ENCODE measurements at places on chromosomes 6 and 20.

DNA sequence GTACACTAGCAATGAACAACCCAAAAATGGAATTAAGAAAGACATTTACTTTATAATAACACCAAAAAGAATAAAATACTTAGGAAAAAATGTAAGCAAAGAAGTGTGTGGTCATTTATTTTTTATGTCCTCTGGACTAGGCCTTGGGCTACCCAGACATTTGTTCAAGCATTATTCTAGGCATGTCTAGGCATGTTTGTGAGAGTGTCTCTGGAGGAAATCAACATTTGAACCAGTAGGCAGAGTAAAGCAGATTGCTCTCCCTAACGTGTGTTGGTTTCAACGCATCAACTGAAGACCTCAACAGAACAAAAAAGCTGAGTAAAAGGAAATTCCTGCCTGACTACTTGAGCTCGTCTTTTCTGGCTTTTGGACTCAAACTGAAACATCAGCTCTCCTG is 84.5 kb downstream of the ANKEF1 start:
- no peak for DNase-seq

- no peak for DNase-seq
Observed at GRCh38 chr20:41138475-41139226, 1.3 kb downstream of the PLCG1 start.

GRCh38 chr20:62953839-62954703 is 1.6 kb downstream of the SLC17A9 start:
- no peak for DNase-seq

- no peak for DNase-seq
Observed at GRCh38 chr6:410555-411395, 19.2 kb downstream of the IRF4 start.

- no peak for DNase-seq
Observed at GRCh38 chr6:23752414-23752813, 373.6 kb upstream of the NRSN1 start.

DNA sequence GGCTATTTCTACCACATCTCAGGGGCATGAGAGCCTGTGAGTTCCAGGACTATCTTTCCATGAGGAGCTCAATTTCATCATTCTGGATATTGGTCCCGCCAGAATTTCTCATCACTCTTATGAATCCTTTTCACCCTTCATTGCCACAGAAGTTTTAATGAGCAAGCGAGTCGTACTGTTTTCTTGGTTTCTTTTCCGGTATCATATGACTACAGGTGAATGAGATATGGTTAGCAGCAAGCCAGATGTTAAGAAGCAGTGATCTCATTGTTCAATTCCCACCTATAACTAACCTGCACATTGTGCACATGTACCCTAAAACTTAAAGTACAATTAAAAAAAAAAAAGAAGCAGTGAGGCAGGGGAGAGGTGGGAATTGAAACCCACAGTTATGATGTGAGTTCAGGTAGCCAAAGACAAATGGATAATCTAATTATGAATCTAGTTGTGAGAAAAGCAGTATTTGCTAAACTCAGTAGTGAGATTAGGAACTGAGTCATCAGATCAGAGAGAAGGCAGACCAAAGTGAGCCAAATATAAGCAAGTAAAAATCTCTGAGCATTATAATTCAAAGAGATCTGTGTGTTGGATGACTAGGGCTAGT is 78.0 kb upstream of the ELOVL5 start:
- DNase-seq, result no peak

DNA sequence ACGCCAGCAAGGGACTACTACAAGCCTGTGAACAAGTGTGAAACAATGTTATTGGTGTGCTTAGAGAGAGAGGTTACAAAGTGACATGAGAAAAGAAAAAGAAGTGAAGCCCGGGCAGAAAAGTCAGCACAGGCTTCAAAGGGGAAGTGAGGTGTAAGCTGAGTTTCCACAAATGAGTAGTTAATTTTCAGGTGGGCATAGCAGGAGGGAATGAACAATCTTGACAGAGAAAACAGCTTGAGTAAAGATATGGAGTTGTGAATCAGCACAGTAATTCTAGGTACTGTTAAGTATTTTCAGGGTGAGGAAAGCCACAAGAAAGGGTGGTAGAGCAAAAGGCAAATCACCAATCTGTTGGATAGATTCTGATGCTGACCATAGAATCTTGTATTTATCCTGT is 4.3 kb downstream of the KCNQ5 start:
- no peak for DNase-seq

GRCh38 chr20:1394686-1395085 is 1.8 kb upstream of the FKBP1A start:
- DNase-seq, result no peak

- DNase-seq, result no peak
Observed at GRCh38 chr6:114288701-114289495, 53.9 kb downstream of the HS3ST5 start.

GRCh38 chr6:10837622-10837994 is 731 bp downstream of the MAK start:
- no peak for DNase-seq

DNA sequence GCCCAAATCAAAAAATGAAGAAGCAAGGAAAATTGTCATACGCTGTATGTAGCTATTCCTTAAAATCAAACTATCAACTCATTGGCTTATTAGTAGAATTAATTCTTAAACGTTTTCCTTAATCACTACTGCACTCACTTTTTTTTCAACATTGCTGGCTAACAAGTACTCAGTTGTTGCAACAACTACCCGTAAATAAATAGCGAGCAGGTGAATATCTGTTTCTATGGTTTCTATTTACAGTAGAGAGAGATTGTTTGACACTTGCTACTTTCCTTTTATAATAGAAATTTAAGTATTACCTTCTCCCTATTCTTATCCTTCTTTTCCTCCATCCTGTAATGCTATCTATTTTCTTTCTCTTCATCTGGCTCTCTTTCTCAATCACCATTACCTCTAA is 25.1 kb downstream of the FRK start:
- no peak for DNase-seq

GRCh38 chr20:57680934-57681914 is 28.6 kb downstream of the PMEPA1 start:
- DNase-seq, result no peak

DNA sequence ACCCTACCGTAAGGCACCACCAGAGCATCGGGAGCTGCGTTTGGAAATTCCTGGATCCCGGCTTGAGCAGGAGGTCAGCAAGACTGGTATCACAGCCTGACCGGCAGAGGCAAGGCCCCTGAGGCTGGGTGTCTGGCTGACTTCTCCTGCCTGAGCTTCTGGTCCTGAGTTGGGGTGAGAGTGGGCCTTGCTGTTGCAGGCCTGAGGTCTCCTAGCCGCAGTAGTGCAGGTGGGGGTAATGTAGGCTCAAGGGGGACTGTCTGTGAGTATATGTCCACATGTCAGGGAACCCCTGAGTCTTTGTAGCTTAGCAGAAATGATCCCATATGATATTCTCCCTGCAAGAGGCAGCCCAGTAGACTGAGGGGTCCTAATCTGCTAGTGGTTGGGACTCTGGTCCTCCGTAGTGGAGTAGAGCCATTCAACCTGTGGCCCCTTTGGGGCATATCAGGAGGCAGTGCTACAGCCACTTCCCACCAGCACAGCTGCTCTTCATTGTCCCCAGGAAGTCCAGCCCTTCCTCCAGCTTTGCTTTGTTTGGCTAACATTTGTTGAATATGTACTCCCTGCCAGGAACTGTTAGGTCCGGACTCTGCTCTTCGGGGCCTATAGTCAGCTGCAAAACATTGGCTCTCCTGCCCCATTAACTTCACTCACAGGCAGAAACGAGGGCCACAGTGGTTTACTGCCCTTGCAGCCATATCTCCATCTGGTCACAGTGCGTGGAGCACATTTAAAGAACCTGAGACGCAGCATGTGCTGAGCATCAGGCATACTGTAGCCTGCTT is 10.9 kb downstream of the LRRC73 start:
- no peak for DNase-seq

DNA sequence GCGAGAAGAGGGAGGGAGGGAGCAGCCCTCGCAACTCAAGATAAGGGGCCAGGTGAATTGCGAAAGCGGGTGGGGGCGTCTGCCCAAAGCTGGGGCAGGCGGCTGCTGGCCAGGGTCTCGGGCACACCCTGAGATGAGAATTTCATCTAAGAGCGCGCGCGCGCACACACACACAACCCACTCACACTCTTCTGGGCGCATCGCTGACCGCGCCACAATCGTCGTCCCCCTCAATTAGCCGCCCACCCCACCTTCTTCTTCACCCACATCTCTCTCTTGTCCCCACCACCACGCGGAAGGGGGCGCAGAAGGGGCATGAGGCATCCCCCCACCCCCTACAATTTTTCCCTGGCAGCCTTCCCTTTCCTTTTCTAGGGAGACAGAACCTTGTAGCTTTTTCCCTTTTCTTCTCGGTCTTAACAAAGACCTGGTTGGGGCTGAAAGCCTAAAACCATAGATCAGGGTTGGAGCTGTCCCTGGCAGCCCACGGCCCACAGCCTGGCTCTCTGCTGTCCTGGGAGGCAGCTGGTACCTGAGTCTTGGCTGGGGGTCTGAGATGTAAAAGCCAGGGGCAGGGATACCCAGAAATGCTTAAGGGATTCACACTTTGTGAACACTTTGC is 737 bp upstream of the PTPRT start:
- DNase-seq, result no peak

- no peak for DNase-seq
Observed at GRCh38 chr20:31566658-31567379, 38.3 kb upstream of the ID1 start.

- DNase-seq, result no peak
Observed at GRCh38 chr6:119523556-119523955, 174.0 kb upstream of the MAN1A1 start.

DNA sequence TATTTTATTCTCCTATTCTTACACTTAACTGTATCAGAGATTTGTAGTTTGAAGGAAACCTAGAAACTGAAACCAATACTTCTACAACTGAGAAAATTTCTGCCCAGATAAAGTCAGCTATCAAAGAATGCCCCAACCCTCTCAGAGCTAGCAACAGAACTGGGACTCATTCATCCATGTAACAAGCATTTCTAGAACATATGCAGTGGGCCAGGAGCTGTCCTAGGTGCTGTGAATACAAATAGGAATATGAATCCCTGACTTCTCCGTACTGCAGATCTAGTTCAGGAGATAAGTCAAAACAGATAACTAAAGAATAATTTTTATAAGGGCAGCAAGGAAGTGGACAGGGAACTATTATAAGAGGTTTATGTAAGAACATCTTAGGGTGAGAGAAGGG is 654.1 kb upstream of the NOX3 start:
- no peak for DNase-seq

- DNase-seq, result no peak
Observed at GRCh38 chr6:106609699-106610098, 19.6 kb downstream of the RTN4IP1 start.

GRCh38 chr20:58710481-58711265 is 18.1 kb downstream of the NPEPL1 start:
- DNase-seq, result no peak

DNA sequence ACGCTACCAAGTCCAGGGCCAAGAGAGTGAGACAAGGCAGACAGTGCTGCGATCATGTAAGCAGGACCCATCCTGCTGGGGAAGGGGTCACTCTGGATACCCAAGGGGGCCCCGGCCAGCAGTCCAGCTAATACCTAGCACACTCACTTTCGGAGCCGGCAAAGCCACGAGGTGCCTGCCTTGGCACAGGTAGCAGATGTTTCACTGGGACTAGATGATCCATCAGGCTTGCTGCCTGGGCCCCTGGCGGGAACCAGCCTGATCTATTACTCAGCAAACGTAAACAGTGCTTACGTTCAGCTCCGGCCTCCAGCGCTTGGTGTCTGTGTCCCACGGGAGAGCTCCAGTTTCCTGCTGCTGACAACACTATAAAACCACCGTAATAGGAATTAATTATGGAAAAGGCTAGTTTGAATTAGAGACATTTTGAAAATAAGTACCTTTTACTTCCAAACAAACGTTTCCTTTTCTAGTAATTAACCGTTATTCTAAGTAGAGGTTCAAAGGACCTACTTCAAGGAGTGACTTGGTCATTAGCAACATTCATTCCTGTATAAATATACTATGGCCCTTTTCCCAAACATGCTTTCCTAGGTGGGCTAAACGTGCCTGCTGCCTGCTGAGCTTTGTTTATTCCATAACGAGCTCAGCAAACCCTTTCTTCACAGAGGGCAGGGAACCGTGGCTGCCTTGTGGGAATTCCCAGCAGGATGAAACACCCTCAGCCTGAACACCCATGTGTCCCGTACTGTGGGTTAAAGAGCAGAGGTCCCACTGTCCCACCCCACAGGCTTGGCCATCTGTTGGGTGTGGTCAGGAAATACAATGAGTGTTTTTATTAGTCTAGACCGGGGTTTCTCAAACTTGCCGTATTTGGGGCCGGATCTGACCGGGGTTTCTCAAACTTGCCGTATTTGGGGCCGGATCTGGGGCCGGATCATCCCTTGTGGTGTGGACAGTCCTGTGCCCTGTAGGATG is 18.4 kb downstream of the SLC22A23 start:
- no peak for DNase-seq

GRCh38 chr6:125790358-125791150 is at the start of gene NCOA7:
Gene NCOA7 (plus strand): TSS chr6:125790960. CDS start chr6:125815355, 24,395 bp downstream.
- peak; percentile 31 for DNase-seq

Data from stimulated activated CD4-positive, alpha-beta T cell treated with anti-CD3 and anti-CD28 coated beads, Interleukin-1b, Interleukin-23, amount 100 ng/mL, for 1 hour (primary cell).